ENCODE measurements at places on chromosomes 6 and 20. TPM values are rescaled to one million over a fixed set of nuclear protein-coding genes. Genes with fewer than 3 reads are reported as not detected.

MYL9 gene
- 15.4 TPM for total RNA-seq

DNA sequence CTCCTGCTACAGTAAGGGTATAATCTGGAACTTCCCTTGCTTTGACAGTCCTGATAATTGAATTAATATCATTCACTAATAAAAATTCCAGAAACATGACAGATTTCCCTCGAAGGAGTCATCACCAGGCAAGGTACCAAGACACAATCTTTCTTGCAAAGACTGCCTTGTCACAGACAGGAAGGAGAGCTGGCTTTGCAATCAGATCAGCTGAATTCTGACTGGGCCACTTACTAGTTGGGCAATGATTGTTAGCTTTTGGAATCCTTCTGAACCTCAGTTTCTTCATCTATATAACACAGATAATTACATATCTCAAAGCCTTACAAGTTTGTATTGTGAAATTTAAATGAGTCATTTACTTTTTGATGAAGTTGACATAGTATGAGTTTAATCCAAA, 344.2 kb downstream of the RFPL4B start:
- DNase-seq, result no peak

GRCh38 chr6:4017834-4018170, 61.1 kb downstream of the FAM217A start:
- DNase-seq, result no peak

BEND3 gene
- total RNA-seq, result 1.6 TPM

- DNase-seq, result no peak
These were observed 180.2 kb downstream of the PACRG start for GRCh38 chr6:162907876-162908481.

BTBD3 gene
- total RNA-seq, result 138 TPM

POLR1H gene
- 8.5 TPM for total RNA-seq

- DNase-seq, result no peak
These were observed 67.3 kb downstream of the ATP9A start for GRCh38 chr20:51700809-51701285.

FOXP4 gene
- total RNA-seq, result 27.4 TPM

DNA sequence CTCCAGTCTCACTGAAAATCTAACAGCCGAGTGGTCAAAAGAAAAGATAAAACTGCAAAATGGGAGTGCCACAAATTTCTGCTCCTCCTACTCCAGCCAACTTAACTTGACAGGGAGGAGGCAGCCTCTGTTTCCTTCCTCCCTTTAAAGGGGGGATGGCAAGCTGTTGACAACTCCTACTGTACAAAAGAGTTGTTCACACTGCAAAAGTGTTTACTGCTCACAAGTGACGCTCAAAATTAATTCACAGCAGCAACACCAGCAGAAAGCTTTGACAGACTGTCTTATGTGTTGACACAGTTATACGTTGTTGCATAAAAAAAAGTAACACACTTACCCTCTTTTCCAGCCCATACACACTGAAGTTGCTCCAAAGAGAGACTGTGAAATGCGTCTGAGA, 169.8 kb downstream of the BACH2 start:
- DNase-seq, result no peak

DNA sequence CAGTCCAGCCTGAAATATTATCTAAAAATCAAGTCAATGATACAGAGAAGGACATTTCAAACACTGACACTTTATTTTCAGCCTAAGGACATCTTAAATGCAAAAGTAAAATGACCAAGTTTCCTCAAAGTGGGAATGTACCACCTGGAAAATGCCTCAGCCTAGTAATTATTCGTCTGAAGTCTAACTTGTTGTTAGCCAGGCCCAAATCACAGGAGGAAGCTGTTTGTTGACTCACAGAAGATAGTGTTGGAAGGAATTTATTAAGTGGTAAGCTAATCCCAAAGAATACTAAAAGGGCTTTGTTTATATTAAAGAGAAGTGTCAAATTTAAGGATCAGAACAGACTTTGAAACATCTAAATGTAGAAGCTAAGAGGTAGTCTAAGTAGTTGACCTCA, 2.5 kb downstream of the PDE7B start:
- no peak for DNase-seq
